ENCODE measurements at places on chromosomes 16 and 17.
A peak's percentile ranks its signal among the peaks of the same experiment; 100 is the strongest.

GRCh38 chr17:19551591-19552148 lies 18.0 kb downstream of the SLC47A1 start:
- DNase-seq = no peak

DNA sequence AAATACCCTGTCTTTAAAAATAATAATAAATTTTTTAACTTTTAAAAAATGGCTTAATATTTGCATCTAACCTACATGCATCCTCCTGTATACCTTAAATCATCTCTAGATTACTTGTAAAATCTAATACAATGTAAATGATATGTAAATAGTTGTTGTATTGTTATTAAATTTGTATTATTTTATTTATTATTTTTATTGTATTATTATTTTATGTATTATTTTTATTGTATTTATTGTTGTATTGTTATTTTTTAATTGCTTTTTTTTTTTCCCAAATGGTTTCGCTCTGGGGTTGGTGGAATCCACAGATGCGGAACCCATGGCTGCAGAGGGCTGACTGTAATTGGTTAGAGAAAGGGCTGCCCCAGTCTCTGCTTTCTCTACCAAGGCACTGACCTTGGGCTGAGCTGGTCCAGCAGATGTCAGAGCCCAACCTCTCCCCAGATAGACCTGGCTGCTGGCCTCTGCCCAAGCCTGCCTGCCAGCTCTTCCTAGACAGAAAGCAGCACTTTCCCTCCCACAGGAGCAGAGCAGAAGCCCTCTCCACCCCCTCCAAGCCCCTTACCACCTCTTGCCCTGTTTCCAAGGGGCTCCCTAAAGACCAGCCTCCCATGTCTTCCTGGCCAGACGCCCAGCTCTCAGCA lies 183.8 kb downstream of the GSG1L start:
- no peak for DNase-seq

- no peak for DNase-seq
These were observed 66.4 kb downstream of the MYH10 start for GRCh38 chr17:8563981-8564602.

DNA sequence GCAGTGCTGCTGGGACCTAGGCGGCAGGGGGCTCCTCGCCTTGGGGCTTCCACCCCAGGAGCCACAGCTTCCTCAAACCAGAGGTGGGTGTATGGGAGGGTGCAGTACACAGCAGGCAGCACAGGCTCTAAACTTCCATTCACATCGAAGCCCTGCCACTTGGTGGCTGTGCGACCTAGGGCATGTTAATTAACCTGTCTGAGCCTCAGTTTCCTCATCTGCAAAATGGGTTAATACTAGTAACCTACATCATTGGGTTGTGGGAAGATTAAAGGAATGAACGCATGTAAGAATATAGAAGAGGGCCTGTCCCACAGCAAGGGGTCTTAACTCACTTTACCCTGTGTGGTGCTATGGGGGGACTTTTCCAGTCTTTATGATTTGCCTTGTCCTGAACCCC lies 26.8 kb upstream of the LHX1 start:
- DNase-seq = peak; percentile 21

DNA sequence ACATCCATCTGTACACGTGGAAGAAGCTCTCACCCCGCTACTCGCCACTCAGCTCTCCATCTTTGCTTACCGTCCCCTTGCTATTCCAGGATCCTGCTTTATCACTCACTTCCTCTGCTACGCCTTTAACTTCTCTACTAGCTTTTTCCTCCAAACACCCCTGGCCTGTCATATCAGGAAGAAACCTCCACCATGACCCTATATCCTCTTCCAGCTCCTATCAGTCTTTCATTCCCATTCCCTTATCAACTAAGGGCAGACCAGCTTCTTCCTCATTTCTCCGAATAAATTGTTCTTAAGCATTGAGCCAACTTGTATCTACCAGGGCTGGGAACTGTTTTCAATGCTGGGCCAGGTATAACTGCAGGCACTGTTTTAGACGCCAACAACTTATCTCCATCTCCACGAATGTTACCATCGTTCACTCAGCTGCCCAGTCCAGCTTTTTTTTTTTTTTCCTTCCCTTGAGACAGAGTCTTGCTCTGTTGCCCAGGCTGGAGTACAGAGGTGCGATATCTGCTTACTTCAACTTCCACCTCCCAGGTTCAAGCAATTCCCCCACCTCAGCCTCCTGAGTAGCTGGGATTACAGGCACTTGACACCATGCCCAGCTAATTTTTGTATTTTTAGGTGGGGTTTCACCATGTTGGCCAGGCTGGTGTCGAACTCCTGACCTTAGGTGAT lies 4.3 kb downstream of the IQCK start:
- DNase-seq = no peak

GRCh38 chr16:68389006-68389405 lies 59.3 kb downstream of the SMPD3 start:
- no peak for DNase-seq

DNA sequence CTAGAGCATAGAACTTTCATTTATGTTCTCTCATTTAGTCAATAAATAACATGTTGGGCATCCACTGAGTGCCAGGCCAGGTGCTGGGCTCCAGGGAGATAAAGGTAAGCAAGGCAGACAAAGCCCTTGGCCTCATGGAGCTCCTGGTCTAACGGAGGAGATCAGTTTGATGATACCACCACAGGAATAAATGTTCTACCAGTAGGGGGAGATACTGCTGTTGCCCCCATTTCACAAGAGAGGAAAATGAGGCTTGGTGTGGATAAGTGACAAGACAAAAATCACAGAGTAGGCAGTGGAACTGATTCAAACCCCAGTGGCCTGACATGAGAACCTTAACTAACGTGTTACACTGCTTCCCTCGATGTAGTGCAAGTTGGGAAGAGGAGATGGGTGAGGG lies 80.4 kb upstream of the ERCC4 start:
- peak; percentile 6 for DNase-seq

DNA sequence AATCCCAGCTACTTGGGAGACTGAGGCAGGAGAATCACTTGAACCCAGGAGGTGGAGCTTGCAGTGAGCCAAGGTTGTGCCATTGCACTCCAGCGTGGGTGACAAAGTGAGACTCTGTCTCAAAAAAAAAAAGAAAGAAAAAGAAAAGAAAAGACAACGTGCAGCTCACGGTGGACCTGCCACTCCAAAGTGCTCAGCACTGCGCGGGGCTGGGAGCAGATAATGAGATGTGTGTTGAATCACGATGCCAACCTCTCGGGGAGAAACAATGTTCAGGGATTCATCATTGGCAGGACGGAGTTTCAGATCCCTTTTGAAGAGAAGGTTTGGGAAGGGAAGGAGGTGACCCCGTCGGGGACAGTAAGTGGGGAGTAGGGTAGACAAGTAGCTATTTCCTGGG lies 19.2 kb downstream of the WFDC1 start:
- no peak for DNase-seq
